NCI-H2081 treated with DMSO at 0.1 percent for 48 hours (cell line): ENCODE measurements at places on chromosomes 1 and 21.

- DNase-seq, result no peak
Measured at GRCh38 chr1:242425232-242425631, 99.3 kb downstream of the PLD5 start.

DNA sequence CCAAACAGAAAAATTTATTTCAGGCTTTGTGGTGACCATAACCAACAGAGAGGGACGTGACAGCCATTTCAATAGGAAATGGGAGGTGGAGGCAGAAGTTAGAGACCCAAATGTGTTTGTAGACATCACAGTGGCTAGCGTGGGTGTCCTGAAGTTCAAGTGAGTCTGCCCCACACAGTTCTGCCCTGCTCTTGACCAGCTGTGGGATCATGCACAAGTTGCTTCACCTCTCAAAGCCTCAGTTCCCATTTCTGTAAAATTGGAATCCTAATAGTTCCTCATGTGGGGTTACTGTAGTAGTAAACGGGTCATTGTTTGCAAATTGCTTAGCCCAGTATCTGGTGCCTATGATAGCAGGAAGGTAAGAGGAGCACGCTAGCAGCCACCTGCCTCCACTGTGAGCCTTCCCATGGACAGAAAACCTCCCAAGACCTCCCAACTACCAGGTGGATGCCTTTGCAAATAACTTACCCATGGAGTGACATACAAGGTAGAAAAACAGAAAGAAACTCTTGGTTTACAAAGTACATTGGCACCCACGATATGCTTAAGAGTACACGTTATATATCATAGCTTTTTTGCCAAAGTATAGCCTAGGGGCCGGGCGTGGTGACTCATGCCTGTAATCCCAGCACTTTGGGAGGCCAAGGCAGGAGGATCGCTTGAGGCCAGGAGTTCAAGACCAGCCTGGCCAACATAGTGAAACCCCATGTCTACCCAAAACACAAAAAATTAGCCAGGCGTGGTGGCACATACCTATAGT is 29.1 kb downstream of the FHAD1 start:
- DNase-seq, result no peak

GRCh38 chr1:232765542-232765941 is 39.7 kb upstream of the MAP10 start:
- DNase-seq, result no peak

GRCh38 chr1:203776636-203777035 is 11.7 kb downstream of the LAX1 start:
- DNase-seq, result no peak

DNA sequence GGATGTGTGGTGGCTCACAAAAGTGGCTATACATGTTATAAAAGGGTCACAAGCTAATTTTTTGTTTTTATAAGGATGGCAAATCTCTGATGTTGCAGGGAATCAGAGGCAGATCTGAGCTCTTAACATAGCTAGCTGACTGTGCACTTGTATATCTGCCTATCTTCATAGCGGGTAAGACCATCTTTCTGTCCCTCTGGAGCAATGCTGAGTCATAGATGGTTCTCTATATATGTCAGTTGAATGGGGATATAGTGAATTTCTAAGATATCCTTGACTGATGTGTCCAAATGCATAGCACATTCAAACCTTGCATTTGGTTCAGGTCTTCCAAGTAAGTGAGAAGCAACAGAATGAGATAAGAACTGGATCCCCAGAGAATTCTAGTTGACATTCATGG is 272.6 kb upstream of the PROX1 start:
- DNase-seq, result no peak

DNA sequence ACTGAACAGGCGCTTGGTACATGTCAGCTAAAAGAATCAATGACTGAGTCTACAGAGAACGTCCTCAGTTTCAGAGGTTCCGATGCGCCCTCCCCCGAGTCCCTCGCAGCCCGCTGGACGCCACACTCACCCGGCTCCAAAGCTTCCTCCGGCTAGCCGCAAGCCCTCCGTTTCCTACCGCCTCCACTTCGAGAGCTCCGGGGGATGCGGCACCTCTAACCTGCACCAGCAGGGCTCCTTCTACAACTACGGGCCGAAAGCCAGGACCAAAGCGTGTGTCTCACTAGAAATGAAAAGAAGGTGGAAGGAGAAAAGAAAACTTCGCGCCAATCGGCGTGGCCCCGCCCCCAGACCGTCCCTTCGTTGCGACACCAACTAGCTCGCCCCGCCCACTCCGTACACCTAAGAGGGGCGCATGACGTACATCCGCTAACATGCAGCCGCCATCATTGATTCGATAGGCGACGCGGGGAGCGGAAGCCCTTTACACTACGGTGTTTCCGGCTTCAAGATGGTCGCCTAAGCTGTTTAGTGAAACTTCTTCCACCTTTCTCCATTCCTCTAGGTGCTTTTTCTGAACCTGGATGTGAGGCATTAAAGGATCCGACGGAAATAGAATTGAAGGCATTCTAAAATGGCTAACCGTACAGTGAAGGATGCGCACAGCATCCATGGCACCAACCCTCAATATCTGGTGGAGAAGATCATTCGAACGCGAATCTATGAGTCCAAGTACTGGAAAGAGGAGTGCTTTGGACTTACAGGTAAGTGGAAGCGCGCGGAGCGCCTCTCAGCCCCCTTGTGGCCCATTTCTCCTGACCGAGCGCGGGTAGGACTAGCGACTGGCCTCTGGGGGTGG is at the start of the genes ORC1 and PRPF38A:
ORC1 (minus strand) TSS at position 308 of the 859 bp plus-strand sequence. CDS start 2,200 bp downstream, outside the sequence.
PRPF38A (plus strand) TSS at position 487 of the 859 bp plus-strand sequence; CDS start at position 635, 148 bp downstream.
- DNase-seq, result peak; percentile 92

GRCh38 chr21:31530897-31531705 is 128.4 kb upstream of the SOD1 start:
- DNase-seq, result peak; percentile 97

GRCh38 chr1:228180271-228180958 is 14.8 kb downstream of the IBA57 start:
- no peak for DNase-seq

GRCh38 chr1:205189131-205189530 is 22.4 kb downstream of the DSTYK start:
- no peak for DNase-seq

DNA sequence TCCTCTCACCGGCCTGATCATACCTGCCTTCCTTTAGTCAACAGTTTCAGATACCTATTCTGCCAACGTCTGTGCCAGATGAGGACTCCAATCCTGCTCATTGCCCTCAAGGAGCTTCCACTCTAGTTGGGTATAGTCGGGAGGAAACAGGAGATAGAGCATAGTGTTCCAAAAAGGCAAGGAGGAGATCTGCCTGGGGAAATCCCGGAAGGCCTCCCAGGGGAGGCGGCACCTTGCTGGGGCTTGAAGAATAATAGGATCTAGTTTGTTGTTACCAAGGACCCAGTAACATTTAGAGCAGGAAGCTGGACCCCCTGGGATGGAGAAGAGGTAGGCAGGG is 12.3 kb downstream of the LDLRAP1 start:
- no peak for DNase-seq

- no peak for DNase-seq
Measured at GRCh38 chr1:116927049-116927798, 17.5 kb downstream of the PTGFRN start.

GRCh38 chr1:29969576-29969975 is 733.3 kb downstream of the PTPRU start:
- no peak for DNase-seq

GRCh38 chr21:46206163-46207005 is 22.1 kb upstream of the SPATC1L start:
- no peak for DNase-seq

DNA sequence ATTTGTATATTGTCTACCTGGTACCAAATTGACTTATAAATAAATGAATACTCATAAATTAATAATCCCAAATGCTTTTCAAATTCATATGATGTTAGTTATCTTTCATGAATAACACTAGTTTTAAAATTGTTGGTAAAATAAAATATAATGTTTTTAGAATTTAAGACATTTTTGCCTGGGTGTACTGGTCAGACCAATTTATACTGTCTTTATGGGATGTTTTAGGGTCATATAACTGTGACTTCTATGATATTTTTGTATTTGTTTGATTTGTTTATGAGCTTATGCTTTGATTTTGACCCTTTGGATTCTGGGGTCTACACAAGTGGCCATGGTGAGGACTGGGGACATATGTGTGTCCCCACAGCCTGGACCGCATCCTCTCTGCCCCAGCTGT is 54.1 kb upstream of the KLHDC7A start:
- DNase-seq, result no peak

DNA sequence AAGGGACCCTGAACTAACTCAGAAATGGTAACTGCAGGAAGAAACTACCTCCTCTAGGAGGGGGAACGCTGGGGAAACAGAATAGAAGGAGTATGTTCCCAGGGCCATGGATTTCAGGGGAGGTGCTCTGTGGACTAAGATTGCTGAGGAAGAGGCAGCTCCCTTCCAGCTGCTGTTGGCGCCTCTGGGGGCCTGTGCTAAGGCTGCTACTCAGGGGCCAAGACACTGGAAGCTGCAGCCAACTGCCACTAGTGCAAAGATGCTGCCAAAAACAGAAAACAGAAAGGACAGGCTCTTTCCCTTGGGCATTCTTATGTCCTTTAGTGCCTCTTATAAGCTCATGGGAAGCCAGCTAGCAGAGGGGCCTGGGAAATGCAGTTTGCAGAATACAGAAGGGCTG is 58.0 kb upstream of the SGIP1 start:
- DNase-seq, result no peak

DNA sequence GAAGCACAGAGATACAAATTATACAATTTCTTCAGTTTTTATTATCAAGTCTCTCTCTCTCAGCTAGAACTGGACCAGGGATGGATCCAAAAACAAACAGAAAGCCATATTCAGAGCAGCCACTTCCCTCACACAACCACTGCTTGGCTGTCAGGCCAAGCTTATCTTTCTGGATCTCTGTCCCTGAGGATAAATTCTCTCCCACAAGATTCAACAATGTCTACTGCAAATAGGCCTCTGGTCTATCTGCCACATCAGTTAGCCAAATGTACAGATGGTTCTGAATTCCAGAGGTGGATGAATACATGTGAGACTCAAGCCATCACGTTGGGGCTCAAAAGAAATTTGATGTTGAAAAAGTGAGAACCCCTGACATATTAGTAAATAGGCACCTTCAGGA is 350.9 kb downstream of the LTN1 start:
- no peak for DNase-seq

DNA sequence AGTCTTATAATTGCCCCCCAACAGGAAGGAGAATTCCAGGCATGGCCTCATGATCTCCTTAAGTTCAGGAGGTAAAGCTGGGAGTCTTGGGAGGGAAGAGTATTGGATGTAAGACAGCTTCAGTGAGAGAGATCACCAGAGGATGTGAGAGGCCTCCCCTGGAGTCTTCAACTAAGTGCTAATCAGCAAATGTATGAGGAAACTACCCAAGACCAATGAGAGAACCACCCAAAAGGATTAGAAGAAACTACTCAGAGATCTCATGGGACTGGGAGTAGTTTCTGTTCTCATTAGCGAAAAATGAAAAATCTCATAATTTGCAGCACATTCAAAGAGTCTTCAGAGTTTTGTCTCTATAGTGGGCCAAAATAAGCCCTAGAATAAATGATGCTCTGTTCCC is 36.6 kb upstream of the WNT2B start:
- DNase-seq, result no peak

DNA sequence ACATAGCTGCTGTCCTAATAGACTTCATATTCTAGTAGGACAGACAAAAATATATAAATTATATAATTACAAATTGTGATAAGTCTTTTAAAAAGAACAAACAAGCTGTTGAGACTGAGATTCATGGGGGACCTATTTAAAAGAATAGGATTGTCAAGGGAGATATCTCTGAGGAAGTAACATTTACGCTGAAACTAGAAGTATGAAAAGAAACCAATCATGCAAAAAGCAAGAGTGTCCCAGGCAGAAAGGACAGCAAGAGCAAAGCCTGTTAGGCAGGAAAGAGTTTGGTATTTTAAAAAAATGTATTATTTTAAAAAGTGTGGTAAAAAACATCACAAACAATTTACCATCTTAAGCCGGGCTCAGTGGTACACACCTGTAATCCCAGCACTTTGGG is 9.1 kb upstream of the METTL13 start:
- no peak for DNase-seq

GRCh38 chr1:29245876-29246275 is 9.6 kb downstream of the PTPRU start:
- DNase-seq, result no peak

- DNase-seq, result no peak
Measured at GRCh38 chr21:26719750-26720149, 125.5 kb downstream of the ADAMTS1 start.

DNA sequence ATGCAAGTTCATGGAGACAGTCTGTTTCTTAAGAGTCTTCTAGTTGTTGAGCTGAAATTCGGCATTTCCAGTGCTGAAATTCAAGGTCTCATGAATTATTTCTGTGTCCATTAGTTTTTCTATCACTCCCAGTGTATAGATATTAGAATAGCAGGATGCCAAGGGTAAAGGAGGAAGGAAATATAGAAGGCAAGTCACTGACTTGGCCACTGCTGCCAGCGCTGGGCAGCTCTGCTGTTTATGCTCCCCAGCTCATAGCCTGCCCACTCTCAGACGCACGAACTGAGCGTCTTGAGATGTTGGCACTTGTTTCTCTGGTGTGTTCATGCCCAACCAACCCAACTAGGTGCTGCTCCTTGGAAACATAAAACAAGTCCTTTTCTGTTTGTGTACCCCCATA is 110.1 kb downstream of the SLC45A1 start:
- DNase-seq, result no peak

DNA sequence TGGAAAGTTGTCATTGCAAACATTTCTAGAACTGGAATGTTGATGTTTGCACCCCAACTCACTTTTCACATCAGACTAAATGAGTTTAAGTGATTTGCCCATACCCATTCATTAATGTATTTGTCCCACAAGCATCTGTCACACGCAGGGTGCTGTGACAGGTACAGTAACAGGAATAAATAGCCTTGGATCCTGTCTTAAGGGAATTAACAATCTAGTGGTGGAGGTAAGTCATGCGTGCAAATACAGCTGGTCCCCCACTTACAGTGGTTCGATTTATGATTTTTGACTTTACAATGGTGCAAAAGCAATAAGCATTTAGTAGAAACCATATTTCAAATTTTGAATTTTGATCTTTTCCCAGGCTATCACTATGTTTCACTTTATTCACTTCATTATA is 17.5 kb upstream of the PRDM2 start:
- DNase-seq, result no peak

- no peak for DNase-seq
Measured at GRCh38 chr1:234896477-234897389, 231.9 kb downstream of the TOMM20 start.

- no peak for DNase-seq
Measured at GRCh38 chr1:226676381-226676780, 62.7 kb downstream of the ITPKB start.

- DNase-seq, result no peak
Measured at GRCh38 chr1:156921053-156921529, 659 bp downstream of the LRRC71 start.

DNA sequence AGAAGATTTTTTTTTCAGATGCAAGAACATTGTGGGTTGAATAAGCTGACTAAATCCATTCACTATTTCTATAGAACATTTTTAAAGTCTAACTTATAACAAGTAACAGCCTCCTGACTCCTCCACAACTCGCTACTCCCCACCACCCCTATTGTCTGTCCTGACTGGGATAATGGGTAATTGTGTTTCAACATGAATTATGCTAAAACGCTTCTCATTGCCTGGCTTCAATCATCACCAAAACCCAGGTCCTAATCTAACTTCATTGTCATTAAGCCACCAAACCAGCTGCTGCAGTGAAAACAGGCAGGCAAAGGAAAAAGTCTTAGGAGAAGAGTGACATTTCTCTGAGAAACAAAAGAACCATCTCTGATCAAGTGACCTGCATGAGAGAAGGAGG is 30.0 kb downstream of the TNR start:
- no peak for DNase-seq
